ENCODE measurements at places on chromosomes 3 and 15. TPM values are rescaled to one million over a fixed set of nuclear protein-coding genes. Genes with fewer than 3 reads are reported as not detected.

- no peak for DNase-seq
Observed at GRCh38 chr15:43918717-43919116, 91.9 kb downstream of the WDR76 start.

DNA sequence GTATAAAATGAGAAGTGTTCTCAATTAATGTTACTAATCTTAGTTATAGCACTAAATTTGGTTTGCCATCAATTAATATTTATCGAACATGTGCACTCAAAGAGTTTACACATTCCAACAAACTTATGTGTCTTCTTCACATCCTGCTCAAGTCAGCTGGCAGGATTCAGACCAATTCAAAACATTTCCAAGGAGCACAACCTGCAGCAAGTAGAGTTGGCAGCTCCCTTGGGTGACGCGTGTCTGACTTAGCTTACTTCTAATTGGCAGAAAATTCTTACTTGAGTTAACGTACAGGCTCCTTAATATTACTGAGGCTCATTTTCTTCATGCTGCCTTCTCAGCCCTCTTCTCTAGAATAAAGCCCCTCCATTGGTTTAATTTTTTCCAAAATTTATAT, 110.4 kb upstream of the PFN2 start:
- DNase-seq = peak; percentile 55

DNA sequence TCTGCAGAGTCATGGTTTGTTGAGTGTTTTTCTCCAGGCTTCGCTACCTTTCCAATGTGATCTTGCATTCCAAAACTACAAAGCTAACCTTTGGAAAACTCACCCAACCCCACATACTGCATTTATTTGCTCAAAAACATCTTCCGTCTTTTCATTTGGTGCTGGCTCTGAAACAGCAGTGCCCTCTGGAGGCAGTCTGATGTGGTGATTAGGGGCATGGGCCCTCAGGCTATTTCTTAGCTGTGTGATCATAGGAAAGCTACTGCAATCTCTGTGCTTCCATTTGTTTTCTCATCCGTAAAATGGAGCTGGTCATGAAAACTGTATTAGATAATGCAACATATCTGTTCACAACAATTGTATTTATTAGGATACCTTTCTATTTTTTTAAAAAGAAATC, 47.0 kb downstream of the MTHFS start:
- peak; percentile 24 for DNase-seq

- peak; percentile 40 for DNase-seq
Observed at GRCh38 chr3:183182732-183183610, 20.4 kb upstream of the LAMP3 start.

- DNase-seq = peak; percentile 67
Observed at GRCh38 chr3:113287803-113288648, 76.7 kb downstream of the BOC start.

SLC27A2 gene
- total RNA-seq = 1.3 TPM
